ENCODE measurements at places on chromosomes 11 and 22.

DNA sequence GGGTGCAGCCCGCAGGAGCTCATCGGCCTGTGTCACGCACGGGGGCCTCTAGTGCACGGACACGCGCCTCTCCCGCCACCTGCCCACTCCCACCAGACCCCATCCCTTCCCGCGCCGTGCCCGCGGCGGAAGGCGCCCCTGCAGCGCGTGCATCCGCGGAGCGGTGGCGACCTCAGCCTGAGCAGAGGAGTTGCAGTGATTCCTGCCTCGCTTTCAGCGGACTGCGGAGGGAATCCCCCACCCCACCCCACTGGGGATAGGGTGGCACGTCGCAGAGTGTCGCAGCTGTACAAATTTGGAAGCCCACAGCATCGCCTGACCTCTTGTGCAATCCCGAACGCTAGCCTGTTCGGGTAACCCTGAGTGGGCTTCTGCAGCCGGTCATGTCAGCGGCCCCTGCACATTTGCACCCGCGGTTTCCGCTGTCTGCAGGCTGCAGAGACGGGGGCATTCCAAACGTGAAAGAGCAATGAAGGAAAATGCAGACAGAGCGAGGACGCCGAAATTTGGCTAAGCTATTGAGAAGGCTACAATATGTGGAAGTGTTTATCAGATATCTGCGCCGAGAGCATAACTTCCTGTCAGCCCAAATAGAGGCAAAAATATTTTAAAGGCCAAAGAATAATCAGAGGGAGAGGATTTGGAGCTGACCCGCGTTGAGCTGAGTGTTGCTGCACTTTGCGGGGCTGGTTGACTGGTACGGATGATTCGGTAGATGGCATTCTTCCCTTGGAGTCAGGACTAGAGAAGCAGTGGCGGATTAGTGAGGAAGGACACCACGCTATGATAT lies 617 bp upstream of the ARHGAP20 start:
- no peak for DNase-seq

- DNase-seq: no peak
Observed at GRCh38 chr11:112179601-112180000, 4.3 kb downstream of the BCO2 start.

- DNase-seq: no peak
Observed at GRCh38 chr11:89625171-89625570, 84.9 kb upstream of the TRIM77 start.

DNA sequence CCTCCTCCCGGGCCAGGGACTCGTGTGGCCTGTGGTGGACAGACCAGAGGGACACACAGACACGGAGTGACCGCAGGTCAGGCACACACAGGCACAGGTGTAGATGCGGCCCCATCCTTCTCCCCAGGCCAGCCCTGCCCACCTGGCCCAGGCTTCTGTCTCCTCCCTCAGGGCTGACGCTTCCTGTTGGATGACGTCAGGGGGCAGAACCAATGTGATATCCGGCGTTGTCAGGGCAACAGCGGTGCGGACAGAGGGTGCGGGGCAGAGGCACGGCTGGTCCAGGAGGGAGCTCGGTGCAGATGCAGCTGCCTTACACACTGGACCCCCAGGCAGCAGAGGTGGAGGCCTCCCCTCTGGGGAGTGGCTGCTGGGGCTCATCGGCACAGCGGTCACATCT lies 2.9 kb upstream of the TUBGCP6 start:
- no peak for DNase-seq

DNA sequence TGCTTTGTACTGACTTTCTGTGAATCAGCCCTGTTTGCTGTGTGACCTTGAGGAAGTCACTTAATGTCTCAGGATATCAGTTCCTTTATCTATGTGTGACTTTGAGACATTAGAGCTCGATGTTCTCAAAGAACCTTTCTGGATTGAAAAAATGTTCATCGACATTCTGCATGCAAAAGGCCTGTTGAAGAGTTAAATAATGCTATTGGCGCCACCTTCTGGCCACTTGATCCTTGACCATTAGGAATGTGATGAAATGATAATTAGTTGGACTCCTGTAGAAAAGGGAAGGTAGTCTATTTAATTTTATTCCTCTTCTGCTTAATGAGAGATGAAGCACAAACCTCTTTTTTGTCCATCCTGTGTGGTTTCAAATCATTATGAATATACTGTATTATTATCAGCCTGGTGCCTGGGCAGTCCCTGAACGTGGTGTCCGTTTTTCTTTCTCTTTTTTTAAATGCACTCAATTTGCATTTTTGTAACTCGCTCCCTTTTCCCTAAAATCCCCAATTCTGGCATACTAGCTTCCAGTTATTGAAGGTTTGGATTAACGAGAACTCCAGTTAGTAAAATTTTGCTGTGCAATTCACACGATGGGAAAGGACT lies 20.7 kb downstream of the ELF5 start:
- peak; percentile 35 for DNase-seq

DNA sequence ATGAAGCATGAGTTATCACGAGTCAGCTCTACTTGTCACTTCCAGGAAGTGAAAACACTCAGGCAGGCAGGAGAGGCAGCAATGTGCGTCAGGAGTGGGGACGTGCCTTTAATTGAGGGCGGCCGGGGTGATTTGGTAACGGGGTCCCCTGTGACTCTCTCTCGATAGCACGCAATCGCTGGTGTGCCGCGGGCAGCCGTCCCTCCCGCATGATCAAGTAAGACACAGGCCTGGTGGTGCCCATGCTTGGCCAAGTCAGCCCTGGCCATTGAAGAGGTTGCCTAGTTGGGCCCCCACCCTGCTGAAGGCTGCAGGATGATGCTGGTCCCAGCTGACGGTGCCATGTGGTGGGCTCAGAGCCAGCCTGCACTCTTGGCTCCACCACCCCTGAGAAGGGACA lies 29.7 kb downstream of the CACNG2 start:
- DNase-seq: no peak

GRCh38 chr11:9977554-9977953 lies 313.7 kb downstream of the SWAP70 start:
- DNase-seq: no peak

GRCh38 chr11:110077831-110078325 lies 15.3 kb upstream of the ZC3H12C start:
- DNase-seq: peak; percentile 72

DNA sequence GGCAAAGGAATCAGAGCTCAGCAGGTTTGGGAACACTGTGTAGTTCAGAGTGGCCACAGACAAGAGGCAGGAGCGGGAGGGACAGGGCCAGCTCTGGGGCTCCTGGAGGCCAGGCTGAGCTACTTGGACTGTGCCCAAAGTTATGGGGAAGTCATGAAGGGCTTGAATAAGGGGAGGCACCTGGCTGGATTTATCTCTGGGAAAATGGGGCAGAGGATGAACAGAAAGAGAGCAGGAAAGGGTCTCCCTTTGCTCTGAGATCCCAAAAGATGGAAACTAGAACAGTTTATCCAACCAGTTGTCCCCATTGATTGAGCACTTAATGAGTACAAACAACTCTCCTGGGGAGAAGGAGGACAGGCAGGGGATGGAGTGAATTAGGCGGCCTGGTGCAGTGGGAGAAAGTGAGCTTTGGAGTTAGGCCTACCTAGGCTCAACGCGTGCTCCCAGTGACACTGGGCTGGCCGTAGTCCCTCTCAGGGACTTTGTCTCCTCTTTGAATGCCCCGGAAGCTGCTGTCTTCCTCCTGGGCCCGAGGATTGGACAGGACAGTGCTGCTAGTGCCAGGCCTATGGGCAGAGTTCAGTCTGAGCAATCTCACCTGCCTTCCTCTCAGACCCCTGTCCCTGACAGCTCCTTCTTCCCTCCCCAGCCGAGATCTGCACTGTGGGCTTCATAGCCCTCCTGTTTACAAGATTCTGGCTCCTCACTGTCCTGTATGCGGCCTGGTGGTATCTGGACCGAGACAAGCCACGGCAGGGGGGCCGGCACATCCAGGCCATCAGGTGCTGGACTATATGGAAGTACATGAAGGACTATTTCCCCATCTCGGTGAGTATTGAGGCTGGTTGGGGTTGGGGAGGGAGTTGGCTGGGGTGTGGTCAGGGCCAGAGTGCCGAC lies 2.0 kb downstream of the MOGAT2 start:
- DNase-seq: no peak

- peak; percentile 38 for DNase-seq
Observed at GRCh38 chr22:25777870-25778269, 35.9 kb downstream of the MYO18B start.

DNA sequence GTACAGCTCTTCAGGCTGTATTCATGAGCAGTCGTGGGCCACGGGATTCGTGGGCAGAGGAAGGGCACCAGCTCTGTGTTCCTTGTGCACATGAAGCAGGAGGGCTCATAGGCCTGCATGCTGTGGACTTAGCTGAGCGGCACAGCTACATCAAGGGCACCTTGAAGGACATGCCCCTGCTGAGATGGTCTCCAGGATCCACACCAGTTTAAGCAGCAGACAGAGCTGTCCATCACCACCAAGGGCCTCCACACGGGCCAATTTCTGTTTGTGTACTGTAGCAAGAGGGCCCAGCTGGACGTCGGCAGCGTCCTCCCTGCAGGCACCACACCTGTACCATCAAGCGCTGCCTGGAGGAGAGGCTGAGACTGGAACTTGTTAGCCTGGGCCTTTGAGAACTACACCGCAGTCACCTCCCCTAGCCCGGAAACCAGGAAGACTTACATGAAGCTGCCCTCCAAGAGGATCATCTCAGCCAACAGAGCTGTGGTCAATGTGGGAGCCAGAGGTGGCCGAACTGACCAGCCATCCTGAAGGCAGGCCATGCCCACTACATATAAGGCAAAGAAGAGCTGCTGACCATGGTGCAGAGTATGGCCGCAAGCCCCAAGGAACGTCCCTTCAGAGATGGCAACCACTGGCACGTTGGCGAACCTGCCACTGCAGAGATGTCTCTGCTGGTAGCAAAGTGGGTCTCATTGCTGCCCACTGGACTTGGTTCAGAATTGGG lies 32.7 kb upstream of the GNB1L start:
- DNase-seq: no peak

DNA sequence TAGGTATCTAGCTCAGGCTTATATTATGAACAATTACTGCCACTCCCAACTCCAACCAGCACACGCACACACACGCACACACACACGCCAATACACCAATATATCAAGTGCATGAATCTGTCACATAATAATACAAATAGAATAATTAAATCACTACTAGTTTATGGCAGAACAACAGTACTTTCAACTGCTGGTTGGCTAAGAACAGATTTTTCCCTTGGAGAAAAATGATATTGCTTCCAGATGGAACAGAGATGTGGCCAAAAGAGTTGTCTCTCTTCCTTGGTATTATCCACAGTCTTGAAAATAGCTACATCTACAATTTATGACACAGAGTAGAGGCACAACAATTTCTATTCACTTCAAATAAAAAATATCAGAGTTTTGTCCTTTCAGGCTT lies 538.3 kb upstream of the FAT3 start:
- no peak for DNase-seq

- peak; percentile 55 for DNase-seq
Observed at GRCh38 chr22:28773461-28773867, 969 bp downstream of the CCDC117 start.

GRCh38 chr11:88300888-88301487 lies 36.5 kb downstream of the CTSC start:
- DNase-seq: no peak

DNA sequence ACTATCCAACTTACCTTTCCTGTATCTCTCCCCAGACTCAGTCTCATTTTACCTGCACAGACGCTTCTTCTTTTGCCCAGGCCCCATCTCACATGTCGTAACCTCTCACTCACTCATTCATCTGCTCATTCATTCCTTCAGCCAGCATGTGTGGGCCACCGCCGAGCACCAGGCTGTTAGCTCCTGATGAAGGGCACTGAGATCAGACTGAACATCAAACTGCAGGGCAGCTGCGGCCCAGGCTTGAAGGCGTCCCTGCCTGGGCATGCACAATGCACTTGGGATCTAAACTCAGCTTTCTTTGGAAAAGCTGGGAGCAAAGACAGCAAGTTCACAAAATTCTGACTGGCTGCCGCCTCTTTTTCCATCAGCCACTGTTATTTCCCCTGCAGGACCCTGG lies 1456.3 kb downstream of the BRD1 start:
- no peak for DNase-seq

DNA sequence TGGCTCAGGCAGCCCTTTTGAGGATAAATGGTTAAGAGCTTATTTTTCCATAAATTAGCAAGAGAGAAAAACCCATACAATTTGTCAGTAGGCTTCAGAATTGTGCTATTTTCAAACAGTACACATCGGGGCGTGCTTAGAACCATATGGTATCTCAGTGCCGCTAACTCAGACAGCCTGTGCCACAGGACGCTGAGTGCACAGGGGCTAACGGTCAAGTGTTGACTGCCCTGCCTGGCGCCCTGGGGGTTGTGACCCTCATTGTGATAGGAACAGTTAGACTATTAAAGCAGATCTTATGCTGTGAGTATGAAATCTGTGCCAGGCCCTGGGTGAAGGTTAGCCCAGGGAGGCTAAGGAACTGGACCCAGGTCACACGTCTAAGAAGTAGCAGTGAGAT lies 1519.7 kb downstream of the BRD1 start:
- DNase-seq: no peak

GRCh38 chr11:93512949-93513667 lies 30.1 kb downstream of the SMCO4 start:
- DNase-seq: no peak

DNA sequence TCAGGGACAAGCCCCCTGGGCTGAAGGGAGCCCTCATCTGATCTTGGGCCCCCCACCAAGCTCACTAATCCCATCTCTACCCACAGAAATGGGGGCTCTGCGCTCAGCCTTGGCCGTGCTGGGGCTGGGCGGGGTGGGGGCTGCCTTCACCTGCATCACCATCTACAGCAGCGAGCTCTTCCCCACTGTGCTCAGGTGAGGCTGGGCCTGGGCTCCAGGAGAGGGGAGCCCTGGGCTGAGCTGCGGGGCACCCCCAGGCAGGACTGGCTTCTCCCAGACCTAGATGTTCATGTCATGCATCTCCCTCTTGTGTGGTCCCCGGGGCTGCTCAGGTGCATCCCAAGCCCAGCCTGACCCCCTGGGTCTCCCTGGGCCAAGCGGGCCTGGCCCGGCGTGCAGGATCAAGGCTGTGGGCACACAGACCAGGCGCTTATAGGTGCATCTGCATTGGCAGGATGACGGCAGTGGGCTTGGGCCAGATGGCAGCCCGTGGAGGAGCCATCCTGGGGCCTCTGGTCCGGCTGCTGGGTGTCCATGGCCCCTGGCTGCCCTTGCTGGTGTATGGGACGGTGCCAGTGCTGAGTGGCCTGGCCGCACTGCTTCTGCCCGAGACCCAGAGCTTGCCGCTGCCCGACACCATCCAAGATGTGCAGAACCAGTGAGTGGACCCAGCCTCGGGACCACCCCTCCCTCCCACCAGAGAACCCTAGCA lies 9.4 kb downstream of the SLC22A12 start:
- DNase-seq: no peak

DNA sequence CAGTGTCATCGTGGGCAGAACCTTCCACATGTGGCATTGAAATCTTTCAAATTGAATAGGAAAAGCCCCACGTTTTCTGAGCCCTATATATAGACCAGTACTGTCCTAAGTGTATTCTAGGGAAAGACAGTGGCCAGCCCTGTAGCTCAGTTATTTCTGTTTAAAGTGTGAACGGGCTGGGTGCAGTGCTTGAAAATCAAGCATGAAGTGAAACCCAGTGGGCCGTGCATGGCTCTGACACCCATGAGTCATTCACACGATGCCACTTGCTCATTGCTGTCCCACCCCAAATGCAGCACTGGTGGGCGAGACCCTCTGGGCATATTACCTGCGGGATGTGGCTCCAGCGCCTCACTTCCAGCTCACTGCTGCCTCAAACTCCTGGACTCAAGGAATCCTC lies 29.8 kb upstream of the CCDC188 start:
- no peak for DNase-seq

- no peak for DNase-seq
Observed at GRCh38 chr11:61361237-61361740, 393 bp downstream of the CYB561A3 start.

GRCh38 chr11:63212742-63213141 lies 30.7 kb downstream of the SLC22A25 start:
- DNase-seq: no peak

- no peak for DNase-seq
Observed at GRCh38 chr22:41198027-41198580, 7.0 kb upstream of the L3MBTL2 start.
